ENCODE measurements at places on chromosomes 12 and 14.

DNA sequence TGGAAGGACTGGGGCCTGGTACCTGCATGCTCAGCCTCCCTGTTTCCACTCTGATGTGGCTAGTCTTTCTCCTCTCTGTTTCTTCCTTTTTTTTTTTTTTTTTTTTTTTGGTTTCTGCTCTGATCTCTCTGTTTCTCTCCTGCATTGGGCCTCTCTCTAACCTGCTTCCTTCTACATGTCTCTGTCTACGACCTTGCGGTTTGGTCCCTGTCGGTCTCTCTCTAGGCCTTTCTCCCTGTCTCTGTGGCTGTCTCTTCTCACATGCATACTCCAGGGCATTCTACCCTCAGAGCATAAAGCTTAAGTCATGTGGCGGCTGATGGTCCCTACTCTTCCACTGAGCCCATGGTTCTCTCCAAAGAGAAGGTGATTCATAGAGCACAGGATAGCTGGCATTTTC is 1096.6 kb downstream of the BCL11B start:
- no peak for DNase-seq

- DNase-seq = no peak
Observed at GRCh38 chr14:71554323-71554722, 377.9 kb upstream of the RGS6 start.

DNA sequence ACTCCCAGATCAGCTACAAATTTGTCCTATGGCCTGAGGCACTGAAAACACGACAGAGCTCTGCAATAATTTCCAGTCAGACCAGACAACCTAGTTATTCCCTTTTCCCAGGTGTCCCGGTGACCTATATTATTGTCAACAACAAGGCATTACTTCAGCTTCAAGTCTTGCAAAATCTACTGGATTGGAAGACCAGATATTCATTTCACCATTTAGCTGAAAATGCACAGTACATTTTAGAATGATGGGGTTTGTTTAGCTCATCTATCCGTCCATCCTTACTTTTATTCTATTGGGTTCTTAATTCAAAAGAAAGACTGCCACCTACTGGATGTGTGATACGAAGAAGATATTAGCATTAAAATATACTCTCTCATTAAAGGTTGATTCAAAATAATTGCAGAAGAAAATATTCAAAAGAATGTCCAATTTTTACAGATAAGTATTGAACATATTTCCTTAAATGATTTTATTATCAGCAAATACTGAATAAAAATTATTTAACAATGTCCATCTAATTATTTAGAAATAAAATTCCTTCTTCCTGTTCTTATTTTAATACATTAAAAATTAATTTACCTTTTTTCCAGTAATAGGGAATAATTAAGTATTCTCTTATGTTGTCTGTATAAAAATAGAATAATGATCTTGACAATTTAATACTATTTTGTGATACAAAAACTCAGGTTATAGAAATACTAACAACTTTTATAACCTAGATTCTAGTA is 244.9 kb upstream of the LRIG3 start:
- DNase-seq = no peak

DNA sequence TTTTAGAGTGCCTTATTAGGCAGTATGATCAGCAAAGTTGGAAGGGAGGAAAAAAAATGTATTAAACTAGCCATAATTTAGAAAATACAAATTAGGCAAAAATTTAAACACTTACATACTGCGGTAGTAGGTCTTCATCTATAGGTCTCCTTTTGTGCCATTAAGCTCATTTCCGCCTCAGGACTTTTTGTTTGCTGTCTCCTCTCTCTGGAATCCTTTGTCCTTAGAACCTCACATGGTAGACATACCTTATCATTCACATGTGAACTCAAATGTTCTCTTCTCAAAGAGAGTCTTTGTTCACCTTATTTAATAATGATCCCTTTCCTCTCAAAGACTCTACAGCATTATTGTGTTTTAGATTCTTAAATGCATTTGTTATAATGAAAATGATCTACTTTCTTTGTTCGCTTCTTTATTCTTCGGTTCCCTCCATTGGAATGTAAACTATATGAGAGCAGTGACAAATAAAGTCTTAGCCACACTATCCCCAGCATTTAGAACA is 14.7 kb downstream of the FANCM start:
- DNase-seq = no peak

DNA sequence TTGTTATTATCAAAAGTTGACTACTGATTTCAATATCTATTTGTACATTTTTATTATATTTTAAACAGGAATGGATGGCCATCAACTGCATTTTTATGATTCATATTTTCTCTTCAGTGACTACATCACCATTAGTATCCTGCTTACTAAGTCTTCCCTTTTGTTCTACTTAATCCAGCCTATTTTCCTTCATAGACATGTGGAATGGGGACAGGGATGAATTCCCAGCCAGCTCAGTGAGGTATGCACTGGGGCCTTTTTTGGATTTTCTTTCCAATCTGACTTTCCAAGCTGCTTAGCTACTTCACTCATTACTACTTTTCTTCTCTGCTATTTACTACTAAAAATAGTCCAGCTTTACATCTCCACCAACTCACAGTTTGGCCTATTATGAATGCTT is 38.4 kb downstream of the AKAP6 start:
- no peak for DNase-seq

- no peak for DNase-seq
Observed at GRCh38 chr12:130704606-130705005, 11.5 kb downstream of the RIMBP2 start.

GRCh38 chr12:122951406-122951805 is 14.9 kb downstream of the ABCB9 start:
- no peak for DNase-seq

DNA sequence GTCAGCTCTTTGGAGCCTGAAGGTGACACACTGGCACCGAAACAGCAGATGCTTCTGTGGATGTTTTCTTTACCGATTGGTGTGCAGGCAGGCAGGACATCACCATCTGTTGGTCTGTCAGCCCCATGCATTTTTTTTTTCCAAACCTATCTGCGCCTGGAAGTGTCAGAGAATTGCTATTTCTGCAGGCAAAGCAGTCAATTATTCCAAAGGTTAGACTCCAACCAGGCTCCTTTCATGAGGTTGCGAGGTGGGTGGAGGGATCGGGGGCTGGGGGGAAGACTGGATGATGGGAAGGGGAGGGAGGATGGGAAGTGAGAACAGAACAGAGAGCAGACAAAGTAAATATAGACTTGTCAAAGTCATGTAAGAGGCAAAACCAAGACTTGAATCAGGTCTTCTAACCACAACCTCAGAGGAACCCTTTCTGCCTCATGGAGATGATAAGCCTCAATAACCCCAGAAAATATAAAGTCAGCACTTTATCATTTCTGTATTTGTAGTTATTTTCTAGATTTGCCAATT is 117.7 kb downstream of the OTOGL start:
- no peak for DNase-seq

DNA sequence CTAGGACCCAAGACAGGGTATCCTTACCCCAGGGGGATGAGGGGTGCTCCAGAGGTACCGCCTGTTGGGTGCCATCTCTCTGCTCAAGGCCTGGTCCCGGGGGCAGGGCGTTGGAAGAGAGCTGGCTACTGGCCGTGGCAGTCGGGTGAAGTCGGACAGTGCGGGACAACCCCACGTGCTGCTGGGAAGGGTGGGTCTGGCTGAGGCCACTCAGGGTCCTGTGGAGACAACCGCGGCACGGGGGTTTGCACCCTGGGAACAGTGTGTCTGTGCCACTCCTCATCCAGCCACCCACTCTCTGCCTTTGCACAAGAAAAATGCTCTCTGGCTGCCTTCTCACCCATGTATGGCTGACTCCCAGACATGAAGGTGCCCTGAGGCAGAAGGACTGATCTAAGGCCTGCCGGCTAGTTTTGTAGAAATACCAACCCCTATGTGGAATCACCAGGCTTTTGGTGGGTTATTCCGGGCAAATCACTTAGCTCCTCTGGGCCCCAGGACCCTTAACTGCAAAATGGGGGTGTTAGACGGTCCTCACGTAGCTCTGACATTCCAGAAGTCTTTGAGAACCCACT is 56.5 kb downstream of the LTBP2 start:
- DNase-seq = no peak

DNA sequence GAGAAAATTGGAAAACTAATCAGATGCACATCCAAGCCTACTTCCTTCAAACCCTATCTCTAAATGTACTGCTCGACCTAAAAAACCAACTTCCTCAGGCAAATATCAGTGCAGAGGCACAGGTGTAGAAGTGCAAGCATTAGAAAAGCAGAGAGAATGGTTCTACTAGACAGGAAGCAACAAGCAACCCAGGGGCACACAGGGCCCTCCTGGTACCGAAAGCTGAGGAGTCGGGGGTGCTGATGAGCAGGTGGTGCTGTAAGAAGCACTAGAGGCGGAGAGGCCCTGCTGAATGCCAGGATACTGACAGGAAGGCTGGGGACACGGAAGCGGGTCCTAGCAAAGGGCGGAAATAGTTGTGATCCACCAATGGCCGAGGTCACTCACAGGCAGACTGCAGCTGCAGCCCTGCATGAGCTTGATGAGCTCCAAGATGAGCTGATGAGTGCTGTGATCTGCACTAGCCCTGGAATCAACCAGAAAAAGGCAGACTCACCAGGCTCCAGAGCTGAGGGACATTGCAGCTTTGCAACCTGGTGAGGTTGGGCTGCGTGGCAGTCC is 85.9 kb downstream of the TTC7B start:
- no peak for DNase-seq

DNA sequence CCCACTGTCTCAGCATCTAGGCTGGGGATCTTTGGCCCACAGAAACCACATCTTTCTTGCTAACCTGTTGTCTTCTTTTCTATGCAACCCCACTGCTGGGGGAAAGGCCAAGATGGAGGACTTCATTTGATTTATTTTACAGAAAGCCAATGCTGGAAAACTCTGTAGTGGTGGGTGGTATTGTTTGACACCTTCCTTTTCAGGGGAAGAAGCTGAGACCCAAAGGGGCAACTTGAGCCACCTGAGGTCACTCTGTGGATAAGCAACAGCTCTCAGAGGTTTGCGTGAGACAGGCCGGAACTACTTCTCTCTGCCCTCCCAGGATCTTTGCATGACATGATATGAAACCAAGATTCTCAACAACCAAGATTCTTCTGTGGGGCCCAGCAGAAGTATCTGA is 645.2 kb downstream of the VRK1 start:
- DNase-seq = no peak

DNA sequence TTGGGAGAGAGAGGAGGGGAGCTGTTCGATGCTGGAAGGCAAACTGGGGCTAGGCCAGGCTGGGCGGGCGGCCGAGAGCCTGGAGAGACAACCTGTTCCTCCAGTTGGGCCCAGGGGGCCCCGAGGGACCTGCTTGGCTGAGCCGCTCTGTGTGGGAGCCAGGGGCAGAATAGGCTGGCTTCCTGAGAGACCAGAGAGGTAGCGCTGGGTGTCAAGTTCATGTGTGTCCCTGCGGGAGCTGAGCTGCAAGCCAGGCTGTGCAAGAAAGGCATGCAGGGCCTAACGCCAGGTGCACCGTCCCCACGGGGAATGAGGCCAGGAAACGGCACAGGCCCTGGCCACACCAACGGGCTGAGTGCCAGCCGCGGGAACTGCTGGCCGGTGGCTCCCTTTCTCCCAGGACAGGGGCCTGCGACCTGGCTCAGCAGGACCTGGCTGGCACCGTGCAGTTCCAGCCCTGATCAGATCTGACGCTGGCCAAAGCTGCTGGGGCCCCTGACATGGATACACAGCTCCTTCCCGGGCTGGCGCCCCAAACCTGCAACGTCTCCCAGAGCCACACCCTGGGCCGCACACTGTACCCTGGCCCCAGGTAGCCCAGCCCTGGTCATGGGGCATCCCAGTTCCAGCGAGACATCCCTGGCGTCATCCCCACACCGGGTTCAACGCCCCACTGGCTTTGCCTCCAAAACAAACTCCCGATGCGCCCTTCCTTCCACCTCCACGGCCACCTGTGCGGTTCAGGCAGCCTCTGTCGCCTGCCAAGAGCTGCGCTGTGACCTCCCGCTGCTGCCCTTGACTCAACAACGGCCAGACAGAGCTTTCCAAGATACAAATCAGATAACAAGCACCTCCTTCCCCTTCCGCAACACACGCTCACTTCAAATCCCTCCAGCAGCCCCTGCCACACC is 65.0 kb downstream of the RFLNA start:
- no peak for DNase-seq

GRCh38 chr12:131828671-131829355 is 620 bp downstream of the MMP17 start:
- no peak for DNase-seq

- DNase-seq = no peak
Observed at GRCh38 chr14:24159777-24160498, 1.1 kb upstream of the IRF9 start.

DNA sequence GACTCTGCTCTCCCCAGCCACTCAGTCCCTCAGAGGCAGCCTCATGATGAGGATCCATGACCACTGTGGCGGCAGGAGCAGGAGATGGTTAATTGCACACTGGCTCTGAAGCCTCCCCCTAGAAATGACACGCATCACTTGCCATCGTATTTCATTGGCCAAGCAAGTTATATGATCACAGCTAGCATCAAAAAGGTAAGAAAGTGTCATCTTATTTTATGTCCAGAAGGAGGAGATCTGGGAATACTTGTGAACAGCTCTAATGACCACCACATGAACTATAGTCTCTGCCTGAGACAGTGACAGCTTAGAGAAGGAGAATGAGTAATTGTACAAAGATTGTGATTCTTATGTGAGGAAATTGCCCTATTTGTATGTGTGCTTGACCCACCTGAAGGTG is 363.4 kb downstream of the NUAK1 start:
- no peak for DNase-seq

DNA sequence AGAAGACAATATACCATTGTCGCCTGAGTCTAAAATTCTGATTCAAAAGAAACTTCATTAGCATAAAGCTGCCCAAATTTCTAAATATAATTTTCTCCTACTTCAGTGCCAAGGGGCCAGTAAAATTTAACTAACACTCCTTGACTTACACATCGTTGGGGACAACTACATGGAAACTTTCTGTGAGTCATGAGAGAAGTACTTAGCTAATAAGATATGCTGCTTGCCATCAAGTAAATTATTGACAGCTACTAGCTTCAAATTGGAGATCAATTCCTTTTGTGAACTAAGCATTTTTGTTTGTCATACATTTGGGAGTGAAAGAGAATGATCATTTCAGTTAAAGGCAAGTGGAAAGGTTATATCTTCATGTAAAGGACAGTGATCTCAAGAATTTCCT is 373.3 kb downstream of the MDGA2 start:
- no peak for DNase-seq

DNA sequence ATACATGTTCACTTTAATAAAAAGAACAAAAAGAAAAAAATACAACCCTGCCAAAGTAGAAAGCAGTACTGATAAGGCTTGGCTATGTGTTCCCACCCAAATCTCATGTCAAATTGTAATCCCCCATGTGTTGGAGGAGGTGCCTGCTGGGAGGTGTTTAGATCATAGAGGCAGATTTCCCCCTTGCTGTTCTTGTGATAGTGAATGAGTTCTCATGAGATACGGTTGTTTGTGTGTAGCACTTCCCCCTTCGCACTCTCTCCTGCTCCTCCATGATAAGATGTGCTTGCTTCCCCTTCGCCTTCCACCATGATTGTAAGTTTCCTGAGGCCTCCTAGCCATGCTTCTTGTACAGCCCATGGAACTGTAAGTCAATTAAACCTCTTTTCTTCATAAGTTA is 59.9 kb downstream of the USP15 start:
- no peak for DNase-seq

- DNase-seq = no peak
Observed at GRCh38 chr14:26191123-26191522, 406.7 kb downstream of the NOVA1 start.
